ENCODE measurements at places on chromosomes 16 and 17.

DNA sequence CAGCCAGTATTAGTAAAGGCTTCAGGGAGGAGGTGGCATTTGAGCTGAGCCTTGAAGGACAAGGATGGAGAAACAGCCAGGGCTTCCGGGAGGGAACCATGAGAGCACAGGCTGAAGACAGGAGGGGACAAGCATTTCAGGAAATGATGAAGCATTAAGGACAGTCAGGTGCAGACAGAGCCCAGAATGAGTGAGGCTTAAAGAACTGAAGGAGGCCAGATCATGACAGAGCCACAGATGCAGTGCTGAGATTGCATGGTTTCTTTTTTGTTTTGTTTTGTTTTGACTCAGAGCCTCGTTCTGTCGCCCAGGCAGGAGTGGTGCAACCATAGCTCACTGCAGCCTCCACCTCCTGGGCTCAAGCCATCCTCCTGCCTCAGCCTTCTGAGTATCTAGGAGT is 211.5 kb downstream of the SOX9 start:
- DNase-seq = peak; percentile 36

- DNase-seq = no peak
Observed at GRCh38 chr16:24337013-24337412, 80.9 kb downstream of the CACNG3 start.

DNA sequence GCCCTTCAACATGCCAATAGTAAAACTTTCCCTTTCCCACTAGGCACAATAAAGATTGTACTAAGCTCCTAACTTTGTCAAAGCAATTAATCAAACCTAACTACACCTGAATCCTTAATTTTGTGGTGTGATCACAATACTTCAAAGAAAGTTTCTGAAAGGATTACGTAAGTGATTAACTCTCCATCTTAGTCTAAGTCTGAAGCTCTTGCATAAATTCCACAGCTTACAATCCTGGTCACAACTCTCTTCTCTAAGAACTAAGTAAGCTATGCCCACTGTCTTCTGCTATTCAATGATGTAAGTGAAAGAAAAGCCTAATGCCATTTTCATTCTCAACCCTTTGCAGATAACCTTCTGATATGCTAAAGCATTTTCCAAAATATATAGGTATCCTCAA is 15.4 kb downstream of the SIAH1 start:
- DNase-seq = no peak

DNA sequence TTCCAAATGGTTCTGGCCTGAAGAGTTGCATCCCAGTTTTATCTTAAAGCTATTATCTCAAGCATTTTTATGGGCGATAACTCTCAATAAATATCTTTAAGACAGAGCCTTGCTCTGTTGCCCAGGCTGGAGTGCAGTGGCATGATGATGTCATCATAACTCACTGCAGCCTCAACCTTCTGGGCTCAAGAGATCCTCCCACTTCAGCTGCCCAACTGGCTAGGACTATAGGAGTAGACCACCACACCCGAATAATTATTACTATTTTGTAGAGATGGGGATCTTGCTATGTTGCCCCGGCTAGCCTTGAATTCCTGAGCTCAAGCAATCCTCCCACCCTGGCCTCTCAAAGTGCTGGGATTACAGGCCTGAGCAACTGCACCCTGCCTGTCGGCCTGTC is 26.1 kb upstream of the CYTH1 start:
- DNase-seq = no peak

DNA sequence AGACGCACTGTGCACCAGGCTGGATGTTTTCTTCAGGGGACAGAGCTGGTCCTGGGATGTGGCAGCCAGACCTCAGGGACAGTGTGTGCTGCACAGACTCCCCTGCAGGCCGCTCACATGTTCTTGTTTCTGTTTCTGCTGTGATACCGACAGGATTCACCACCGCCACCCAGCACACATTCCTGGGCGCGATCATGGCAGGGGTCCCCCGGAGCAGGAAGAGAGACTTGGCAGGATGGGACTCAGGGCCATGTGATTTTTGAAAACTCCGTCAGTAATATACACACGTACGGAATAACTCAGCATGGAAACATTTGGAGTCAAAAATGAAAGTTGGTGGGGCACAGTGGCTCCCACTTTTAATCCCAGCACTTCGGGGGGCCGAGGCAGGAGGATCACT is 79.0 kb downstream of the HAPSTR1 start:
- DNase-seq = no peak

DNA sequence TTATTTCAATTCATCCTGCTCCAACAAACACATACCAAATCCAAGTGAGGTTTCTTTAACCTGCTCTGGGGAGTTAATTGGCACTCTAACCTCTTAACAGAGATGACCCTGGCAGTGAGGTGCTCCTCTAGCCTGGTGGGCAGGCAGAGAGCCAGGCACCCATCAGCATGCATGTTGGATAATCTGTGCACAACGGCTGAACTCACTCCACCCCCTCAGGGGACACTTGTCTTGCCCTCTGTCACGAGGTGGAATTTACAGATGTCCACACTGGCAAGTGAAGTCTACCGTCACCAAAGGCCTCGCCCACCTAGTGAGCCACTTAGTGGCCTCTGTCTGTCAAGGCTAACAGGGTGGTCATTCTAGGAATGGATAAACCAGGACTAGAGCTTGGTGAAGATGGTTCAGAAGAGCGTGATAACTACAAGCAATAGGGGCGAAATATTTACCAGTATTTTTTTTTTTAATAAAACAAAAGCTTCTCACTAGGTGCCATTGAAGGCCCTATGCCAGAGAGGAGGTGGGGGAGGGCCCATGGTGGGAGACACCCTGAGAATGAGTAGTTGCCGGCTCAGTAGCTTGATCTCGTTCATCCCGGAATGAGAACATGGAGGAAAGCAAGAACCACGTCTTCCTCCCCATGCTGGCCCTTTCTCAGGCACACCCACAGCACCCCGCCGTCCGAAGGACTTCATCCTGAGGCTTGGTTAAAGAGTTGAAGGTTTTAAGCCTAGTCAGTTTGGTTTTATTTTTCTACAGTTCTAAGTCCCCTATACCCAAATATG is 25.2 kb downstream of the PLD6 start:
- no peak for DNase-seq

DNA sequence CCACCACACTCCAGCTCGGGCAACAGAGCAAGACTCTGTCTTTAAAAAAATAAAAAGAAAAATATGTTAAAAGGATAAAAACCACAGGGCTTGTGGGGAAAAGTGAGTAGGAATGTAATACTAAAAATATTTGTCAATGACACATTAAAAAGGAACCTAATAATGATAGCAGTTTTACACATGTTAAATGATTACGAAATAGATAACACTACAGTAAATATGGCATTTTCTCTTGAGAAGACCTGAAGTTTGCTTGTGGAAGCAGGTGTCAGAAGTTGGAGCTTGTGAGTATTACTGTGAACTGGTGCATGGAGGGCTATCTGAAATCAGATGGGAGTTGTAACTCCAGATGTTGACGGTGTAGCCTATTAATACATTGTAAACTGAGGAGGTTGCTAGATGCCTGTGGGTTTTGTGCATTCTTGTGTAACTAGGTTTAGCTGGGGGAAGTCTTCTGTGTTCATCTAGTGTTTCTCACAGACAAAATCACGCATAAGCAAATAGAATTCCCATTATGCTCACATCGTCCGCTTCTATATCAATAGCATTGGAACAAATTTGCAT is 44.2 kb upstream of the CLEC18A start:
- no peak for DNase-seq

- no peak for DNase-seq
Observed at GRCh38 chr17:64972611-64973010, 53.3 kb upstream of the LRRC37A3 start.

DNA sequence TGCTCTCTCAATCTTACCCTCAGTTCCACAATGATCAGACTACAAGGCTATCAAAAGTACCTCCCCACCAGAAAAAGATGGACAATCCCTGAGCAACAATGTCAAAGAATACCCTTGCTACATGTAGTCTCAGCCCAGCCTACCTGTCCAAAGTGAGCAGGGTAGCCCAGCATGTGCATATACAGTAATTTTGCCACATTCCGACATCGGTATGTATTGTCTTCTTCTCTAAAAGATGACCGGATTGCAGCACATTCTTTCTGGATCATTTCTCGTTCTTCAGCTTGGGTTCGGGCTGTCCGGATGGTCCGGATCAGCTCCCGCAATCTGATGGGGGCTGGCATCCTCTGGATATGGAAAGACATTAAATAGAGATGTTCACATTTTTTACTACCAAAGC is 19.5 kb downstream of the AP1G1 start:
- no peak for DNase-seq

- DNase-seq = no peak
Observed at GRCh38 chr17:41634639-41635038, 10.3 kb upstream of the KRT17 start.

GRCh38 chr17:38886643-38887010 is 16.8 kb downstream of the LASP1 start:
- DNase-seq = no peak

DNA sequence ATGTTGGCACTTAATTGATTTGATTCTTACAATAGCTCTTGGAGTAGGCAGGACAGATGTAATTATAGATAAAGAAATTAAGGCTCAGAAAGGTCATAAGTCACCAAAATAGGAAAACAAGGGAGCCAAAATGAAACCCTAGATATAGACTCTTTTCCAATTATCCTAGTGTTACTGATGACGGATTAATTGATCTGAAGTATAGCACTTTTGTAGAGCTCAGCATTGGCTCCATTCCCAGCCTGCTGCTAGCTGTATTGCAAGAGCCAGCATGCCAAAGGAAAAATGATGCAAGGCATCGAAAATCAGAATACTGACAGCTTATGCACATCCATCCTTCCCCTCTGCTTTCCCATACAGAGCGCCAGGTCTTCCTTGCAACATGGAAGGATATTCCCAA is 21.6 kb upstream of the RASL10B start:
- no peak for DNase-seq

- no peak for DNase-seq
Observed at GRCh38 chr16:89409161-89409711, 81.1 kb downstream of the ANKRD11 start.

DNA sequence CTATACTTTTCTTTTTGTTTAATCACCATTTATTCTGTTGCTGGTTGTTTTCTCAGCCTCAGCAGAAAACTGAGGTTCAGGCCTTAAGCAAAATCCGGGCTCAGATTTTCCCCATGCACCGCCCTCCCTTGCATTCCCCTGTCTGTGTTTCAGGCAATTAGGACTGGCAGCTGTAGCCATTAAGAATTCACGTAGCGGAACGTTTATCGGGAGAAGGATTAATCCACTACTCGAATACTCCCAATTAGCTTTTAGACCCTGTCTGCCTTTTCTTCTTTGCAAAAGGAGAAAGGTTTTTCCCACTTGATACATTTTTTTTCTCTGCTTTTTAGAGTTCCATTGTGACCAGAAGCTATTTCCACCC is 173.1 kb downstream of the RPTOR start:
- DNase-seq = no peak

- no peak for DNase-seq
Observed at GRCh38 chr16:89146211-89147005, 25.1 kb upstream of the CDH15 start.
